ENCODE measurements at places on chromosomes 11 and 22. TPM values are rescaled to one million over a fixed set of nuclear protein-coding genes. Genes with fewer than 3 reads are reported as not detected.

MS4A4A gene
- polyA plus RNA-seq: not detected

KBTBD4 gene
- polyA plus RNA-seq: 40.2 TPM

NFRKB gene
- 34.5 TPM for polyA plus RNA-seq

GRCh38 chr22:19887256-19887985 lies 32.7 kb upstream of the GNB1L start:
- DNase-seq: no peak

- DNase-seq: no peak
Measured at GRCh38 chr11:133065847-133066485, 466.3 kb downstream of the OPCML start.

DNA sequence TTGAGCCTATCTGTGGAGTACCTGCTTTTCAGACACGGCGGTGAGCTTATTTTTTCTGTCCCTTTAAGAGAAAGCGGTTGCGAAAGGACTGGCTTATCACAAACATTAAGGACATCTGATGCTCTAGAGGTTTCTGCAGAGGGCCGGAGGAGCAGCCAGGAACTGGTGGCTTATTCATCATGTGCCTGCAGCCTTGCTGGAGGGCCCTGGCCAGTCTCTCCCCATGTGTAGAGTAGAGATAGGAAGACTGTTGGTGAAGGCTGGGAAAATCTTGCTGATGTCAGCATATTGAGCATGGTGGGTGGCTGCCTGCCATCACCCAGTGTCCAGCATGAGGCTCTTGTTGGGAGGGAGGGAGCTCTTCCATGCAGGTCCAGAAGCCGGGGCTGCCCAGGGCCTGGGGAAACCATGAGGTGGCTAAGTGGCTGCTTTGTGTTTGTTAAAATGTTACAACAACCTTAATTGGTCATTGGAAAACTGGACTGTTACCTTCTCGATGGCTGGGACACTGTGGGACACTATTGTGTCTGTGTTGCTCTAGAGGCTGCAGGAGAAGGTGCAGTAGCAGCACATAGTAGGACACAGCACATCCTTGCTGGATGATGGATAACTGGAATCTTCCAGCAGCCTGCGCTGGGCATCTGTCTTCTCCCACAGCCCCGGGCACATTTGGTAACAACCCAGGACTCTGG lies 54.3 kb downstream of the TSPAN18 start:
- no peak for DNase-seq

DNA sequence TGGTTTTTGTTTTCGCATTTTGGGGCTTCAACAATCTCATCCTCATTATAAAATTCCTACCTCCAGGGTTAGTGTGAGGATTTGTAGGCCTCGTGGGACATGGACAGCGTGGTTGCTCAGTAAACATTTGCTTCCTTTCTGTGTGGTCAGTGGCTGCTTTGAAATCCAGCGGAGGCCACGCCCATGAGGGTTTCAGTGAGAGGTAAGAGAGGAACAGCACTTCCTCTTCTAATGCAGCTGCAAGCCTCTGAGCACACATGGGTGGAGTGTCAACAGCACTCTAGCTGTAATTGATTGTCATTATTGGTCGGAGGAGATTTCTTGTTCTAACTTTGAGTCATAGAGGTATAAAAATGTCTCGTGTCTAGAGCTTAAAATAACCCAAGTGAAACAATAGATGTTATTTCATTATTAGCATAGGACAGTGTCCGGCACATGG lies 6.0 kb upstream of the ARHGAP42 start:
- no peak for DNase-seq

- no peak for DNase-seq
Measured at GRCh38 chr11:19027829-19028595, 32.5 kb downstream of the MRGPRX2 start.

- DNase-seq: no peak
Measured at GRCh38 chr22:39212721-39213376, 31.9 kb downstream of the PDGFB start.

GRCh38 chr22:19766511-19767426 lies 6.2 kb downstream of the TBX1 start:
- DNase-seq: no peak

- no peak for DNase-seq
Measured at GRCh38 chr22:25488244-25489020, 76.0 kb upstream of the GRK3 start.

GRCh38 chr11:118314988-118315411 lies 10.5 kb downstream of the CD3E start:
- DNase-seq: no peak

DNA sequence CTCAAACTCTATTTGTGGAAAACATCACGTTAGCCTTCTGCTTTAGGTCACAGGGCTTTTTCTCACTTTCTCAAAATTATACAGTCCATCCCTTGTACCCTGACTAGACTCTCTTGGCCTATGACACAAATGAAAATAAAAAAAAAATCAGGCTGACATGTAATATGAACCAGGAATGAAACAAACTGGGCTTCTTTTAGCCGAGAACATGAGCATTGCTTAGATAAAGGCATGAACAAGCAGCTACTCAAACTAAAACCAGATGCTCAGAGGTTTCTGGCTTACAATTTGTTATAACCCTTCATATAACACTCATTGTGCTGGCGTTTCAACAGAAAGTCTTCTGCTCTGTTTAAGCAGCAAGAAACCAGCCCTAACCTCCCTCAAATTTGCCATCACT lies 265.5 kb upstream of the NARS2 start:
- DNase-seq: no peak

DNA sequence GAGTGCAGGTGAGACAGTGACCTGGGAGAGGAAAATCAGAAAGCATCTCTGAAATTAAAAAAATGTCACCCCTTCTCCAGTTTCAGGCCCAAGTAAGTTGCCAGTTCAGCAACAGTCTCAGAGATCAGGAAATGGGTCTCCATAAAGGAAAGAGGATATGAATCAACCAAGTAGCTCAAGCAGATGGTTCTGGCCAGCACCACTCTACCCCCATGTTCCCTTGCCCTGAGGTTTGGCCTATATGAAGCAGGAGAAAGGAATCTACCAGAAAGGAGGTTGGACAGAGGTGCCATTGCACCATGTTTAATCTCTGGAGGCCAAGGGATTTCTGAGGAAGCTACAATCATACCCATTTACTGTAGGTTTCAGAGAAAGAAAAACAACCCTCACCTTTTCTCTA lies 7.7 kb downstream of the FZD4 start:
- DNase-seq: no peak

- DNase-seq: no peak
Measured at GRCh38 chr11:122270535-122270934, 154.5 kb upstream of the BLID start.

GRCh38 chr22:47784991-47785390 lies 1022.5 kb downstream of the TBC1D22A start:
- DNase-seq: no peak

GRCh38 chr22:48675830-48676145 lies 1151.9 kb downstream of the BRD1 start:
- DNase-seq: no peak

- DNase-seq: no peak
Measured at GRCh38 chr22:39530692-39531331, 1.7 kb downstream of the RPS19BP1 start.

- no peak for DNase-seq
Measured at GRCh38 chr11:57248780-57249383, 11.8 kb upstream of the APLNR start.

DNA sequence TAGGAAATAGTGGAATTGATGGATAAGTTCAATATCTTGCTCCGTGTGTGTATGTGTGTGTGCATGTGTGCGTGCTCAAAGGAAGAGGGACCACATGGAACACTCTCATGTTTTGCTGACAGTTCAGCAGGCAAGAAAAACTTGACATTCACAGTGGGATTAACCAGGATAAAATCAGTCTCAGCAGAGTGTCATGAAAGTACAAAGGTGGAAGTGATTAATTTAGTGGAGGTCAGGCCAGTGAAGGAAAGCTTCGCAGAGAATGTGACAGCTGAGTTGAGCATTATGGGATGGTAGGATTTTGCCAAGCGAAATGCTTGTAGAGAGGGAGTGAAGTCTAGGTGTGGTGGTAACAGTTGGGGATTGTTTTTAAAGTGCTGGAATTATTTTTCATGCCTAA lies 15.7 kb upstream of the FBXO3 start:
- no peak for DNase-seq

DNA sequence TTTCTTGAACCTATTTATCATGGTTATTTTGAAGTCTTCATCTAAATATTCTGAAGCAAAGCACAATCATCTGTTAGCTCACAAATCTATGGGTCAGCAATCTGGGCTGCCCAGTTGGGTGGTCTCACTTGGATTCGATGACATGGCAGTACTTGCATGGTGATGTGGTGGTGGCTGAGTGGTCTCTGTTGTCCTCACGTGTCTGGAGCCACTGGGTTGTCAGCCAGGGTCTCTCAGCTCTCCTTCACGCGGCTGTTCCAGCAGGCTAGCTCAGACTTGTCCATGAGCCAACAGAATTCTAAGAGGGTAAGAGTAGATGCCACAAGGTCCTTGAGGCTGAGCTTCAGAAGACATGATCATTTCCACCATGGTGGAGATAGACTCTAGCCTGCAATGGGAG lies 66.4 kb upstream of the KCNQ1OT1 start:
- DNase-seq: no peak

DNA sequence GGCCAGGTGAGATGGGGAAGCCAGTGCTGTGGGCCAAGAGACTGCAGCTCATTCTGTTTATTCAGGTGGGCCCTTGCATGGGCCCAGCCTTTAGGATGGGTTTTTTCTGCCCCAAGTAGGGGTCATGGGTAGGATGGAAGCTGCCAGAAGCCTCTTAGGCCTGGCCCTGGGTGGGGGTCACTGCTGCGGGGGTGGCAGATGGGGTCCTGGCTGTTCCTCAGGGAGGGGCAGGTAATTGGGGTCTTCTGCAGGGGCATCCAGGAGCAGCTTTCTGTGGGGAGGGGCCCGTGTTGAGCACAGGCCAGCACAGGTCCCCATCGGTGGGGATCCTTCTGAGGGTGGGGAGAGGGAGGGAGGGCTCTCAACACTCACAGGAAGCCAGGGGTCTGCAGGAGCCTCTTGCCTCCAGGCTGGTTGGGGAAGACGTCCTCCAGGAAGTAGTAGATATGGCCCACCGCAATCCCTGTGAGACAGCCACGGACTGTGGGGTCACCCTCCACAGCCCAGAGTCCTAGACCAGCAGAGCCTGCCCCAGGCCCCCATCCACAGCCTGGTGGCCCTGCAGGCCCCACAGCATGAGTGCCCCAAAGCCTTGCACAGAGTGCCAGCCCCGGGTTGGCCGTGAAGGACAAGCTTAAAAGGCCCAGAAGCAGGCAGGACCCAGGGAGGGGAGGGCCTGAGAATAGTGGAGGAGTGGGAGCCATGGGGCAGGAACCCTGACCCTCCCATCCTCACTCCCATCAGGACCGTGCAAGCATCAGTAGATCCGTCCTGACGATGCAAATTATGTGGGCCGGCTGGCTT lies 1.9 kb downstream of the DERL3 start:
- no peak for DNase-seq

Measured in CD4-positive, alpha-beta memory T cell (primary cell).